RCC 7860 (cell line): ENCODE measurements at places on chromosomes 1 and 21.

DNA sequence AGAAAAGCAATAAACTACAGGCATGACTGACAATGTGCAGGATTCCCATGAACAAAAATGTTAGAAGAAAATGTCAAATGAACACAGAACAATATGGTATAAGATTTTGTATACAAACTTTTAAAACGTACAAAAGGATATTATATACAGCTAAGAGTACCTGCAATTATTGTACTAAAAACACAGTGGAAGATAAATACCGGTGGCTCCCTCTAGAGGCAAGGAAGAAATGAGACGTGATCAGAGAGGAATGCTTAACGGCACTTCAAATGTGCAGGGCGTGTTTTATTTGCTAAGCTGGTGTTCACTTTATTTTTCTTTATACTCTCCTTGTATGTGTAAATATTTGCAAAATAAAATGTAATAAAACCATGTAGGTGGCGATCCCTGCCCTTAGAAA lies 191.8 kb upstream of the SAMSN1 start:
- DNase-seq, result peak; percentile 26

- peak; percentile 57 for DNase-seq
These were observed 10.5 kb downstream of the SLC2A1 start for GRCh38 chr1:42947965-42948732.

DNA sequence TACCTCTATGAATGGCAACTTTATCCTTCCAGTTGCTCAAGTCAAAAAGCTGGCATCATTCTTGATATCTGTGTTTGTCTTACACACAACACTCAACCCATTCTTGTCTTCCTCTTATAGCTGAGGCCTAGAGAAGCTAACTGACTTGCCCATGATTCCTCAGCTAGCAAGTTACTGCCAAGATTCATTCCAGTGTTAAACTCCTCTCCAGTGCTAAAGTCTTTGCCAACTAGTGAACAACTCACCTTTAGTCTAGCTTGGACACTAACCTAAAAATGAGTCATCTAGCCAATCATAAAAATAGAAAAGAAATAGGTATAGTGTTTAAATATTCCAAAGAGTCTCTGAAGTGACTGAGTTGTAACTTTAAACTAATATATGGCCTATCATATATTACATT lies 45.6 kb upstream of the RGS2 start:
- DNase-seq, result no peak

GRCh38 chr1:47424336-47424982 lies 8.4 kb downstream of the FOXE3 start:
- DNase-seq, result peak; percentile 27

DNA sequence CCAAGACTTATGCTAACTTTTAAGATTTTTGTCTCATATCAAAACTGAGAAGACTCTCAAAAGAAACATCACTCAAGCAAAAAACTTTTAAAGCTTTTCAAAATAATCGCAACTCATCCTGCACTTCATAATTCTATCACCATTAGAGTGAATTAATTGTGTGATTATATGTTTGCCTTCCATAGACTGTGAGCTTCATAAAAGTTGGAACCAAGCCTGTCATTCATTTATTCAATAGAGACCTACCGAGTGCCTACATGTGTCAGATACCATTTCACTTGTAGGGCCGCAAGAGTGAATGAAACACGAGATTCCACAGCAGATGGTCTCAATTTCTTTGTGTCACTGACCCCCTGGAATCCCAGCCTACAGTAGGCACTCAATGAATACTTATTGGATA lies 106.4 kb downstream of the RHOU start:
- no peak for DNase-seq

GRCh38 chr1:163866564-163866963 lies 544.8 kb downstream of the NUF2 start:
- no peak for DNase-seq

DNA sequence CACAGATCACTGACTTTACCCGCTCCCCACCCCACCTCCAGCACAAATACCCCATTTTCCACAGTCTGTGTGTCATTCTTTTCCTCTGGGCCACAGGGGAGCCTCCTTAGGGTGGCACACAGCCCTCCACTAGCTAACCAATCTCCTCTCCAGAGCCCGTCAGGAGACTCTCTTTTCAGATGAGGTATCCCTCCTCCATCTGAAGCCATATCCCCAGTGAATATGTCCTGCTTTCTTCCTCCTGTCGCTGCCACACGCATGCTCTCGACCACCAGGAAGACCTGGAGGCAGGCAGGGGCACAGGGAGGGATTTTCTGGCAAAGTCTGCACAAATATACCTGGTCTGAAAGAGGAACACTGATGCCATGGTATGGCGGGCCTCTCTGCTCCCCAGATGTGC lies 635 bp downstream of the ZNF648 start:
- no peak for DNase-seq

- peak; percentile 100 for DNase-seq
These were observed 203.0 kb downstream of the TOMM20 start for GRCh38 chr1:234925440-234926263.

GRCh38 chr1:44501047-44501890 lies 96.2 kb downstream of the RNF220 start:
- no peak for DNase-seq

- DNase-seq, result no peak
These were observed 29.3 kb downstream of the KRTAP10-1 start for GRCh38 chr21:44510508-44511218.

DNA sequence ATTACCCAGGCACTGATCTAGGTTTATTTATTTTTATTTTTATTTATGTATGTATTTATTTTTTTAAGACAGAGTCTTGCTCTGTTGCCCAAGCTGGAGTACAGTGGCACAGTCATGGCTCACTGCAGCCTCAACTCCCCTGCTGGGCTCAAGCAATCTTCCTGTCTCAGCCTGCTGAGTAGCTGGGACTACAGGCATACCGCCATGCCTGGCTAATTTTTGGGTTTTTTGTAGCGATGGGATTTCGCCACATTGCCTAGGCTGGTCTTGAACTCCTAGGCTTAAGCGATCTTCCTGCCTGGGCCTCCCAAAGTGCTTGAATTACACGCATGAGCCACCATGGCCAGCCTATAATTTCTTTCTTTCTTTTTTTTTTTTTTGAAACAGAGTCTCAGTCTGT lies 9.4 kb downstream of the PHACTR4 start:
- peak; percentile 28 for DNase-seq

- no peak for DNase-seq
These were observed 24.1 kb upstream of the PLA2G4A start for GRCh38 chr1:186804679-186805078.

GRCh38 chr1:86640161-86640670 lies 64.2 kb upstream of the SH3GLB1 start:
- DNase-seq, result no peak

- DNase-seq, result no peak
These were observed 22.7 kb downstream of the SPOCD1 start for GRCh38 chr1:31793086-31793485.

GRCh38 chr1:222129041-222129440 lies 387.2 kb upstream of the DUSP10 start:
- no peak for DNase-seq

DNA sequence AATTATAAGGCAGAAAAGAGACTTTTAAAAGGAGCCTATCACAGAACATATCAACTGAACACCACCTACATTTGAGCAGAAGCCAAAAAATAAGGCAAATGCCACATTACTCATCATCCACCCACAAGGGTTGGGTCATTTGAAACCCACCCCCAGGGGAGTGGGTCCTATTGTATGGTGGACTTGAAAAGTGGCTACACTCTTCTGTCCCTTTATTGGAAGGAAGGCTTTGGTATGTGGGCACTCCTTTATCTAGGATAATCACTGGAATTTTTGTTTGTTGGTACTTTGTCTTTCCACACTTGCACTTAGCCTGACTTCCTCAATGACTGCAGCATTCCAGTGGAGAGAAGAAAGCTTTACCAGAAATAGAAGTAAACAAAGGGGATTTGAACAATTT lies 157.2 kb upstream of the COL11A1 start:
- DNase-seq, result no peak

- no peak for DNase-seq
These were observed 37.5 kb downstream of the IGSF21 start for GRCh38 chr1:18144916-18145647.

DNA sequence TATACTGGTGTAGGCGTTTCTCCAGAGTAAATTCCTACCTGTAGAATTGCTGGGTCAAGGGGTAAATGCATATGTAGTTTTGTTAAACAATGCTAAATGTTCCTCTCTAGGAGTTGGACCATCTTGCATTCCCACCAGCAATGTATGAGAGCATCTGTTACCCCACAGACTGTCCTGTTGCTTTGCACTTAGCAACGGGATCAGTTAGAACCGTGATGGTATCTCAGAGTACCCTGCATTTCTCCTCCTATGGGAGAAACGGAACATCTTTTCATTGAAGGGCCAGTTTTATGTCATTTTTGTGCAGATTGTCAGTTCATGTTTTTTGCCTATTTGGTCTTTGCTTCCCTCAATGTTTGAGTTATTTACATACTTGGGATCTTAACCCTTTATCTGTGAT lies 18.0 kb upstream of the RIPPLY3 start:
- no peak for DNase-seq

GRCh38 chr1:96525657-96526557 lies 195.7 kb upstream of the PTBP2 start:
- DNase-seq, result no peak

DNA sequence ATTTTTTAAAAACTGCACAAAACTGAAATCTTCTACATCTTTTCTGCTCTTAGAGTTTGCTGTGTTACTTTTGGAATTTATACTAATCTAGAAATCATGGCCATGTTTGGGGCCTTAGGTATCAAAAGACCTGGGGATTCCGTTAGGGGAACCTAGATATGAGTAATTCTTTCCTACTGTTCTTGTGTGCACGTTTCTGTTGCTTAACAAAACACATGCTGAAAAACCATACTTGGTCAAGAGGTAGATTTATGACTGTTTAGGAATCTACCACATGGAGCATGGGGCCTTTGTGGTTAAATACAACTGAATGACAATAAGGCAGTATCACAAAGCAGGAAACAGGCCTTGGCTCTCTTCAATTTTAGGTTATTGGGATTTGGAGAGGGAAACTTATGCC lies 291.9 kb upstream of the USP25 start:
- peak; percentile 38 for DNase-seq

DNA sequence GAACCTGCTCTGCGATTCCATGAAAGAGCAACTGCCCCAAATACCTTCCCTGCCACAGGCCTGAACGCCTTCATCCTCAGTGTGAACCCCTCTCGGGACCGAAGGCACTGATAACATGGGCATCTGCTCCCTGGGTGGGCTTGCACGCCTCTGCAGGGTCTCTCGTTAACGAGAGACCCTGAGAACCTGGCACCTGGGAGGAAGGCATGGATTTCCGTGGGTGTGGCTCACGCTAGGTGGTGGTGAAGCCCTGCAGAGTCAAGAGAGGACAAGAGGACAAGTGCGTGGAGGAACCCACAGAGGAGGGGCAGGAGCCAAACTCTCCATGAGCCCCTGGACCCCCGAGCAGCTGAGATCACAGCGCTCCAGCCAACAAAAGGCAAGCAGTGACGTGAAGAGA lies 26.8 kb upstream of the COL6A2 start:
- DNase-seq, result no peak

- DNase-seq, result no peak
These were observed 14.4 kb downstream of the PLOD1 start for GRCh38 chr1:11948822-11949458.

DNA sequence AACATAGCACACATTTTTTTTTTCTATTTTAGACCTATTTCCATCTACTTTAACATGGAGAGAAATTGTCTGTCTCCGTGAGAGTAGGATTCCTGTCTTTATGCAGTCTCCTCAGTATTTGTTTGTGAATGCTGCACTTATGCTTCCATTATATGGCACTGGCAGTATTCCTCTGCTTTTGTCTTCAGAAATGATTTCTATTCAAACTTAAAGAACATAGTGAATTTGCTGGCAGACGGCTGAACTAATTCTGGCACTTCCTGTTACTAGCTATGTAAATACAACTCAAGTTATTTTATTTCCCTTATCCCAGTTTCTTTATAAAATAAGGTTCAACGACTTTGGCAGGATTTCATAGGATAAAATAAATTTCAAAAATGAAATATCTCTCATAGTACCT lies 45.3 kb downstream of the KCTD3 start:
- no peak for DNase-seq

DNA sequence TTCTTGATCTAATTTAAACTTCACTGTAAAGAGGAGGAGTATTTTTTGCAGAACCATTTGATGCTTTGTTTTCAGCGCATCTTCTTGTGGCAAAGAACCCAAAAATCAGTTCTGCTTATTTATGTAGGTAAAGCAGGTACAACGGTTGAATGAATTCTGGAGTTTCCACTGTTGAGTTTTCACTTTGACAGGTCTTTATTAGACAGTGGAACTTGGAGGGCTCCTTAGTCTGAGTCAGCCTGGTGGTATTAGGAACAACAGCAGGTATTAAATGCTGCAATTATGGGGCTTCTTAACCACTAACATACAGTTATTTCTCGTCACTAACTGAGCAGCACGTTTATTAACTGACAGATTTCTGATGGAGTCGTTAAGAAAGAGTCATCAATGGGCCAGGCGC lies 1.2 kb downstream of the LRIG2 start:
- DNase-seq, result no peak

GRCh38 chr1:148385371-148386030 lies 97.6 kb downstream of the PPIAL4G start:
- no peak for DNase-seq

DNA sequence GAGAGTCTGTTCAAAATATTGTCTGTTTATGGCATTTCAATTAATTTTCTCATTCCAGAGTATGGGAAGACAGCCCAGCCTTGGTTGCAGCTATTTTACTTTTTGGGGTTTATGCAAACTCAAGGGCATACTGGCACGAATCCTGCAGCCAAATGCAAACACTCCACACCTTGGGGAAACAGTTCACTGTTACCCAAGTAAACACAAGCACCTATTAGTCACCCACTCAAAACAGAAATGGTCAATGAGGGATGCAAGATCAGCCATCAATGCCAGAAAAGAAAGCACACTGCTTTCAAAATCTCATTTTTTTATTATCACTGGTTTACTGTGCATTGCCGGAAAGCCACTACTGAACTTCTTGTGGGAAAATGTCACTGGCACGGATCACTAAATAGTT lies 170.6 kb downstream of the RUNX1 start:
- no peak for DNase-seq

- no peak for DNase-seq
These were observed 67.6 kb upstream of the C8B start for GRCh38 chr1:57033222-57034001.

DNA sequence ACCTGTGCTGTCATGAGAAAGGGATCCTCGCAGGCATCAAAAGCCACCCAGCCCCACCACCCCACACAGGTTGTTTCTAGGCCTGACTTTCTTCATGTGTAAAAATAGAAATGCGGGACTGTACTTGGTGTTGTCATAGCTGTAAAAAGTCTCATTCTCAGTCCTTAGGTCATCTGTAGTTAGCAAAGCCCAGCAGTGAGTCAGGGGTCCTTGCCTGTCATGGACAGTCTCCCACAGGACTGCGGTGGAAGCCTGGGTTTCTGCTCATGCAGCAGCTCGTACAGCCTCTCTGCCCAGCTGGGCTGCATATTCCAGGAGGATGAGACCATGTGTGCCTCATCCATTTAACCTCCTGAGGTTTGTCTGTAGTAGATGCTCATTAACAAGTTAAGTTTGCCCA lies 58.2 kb downstream of the MRPS6 start:
- DNase-seq, result no peak

DNA sequence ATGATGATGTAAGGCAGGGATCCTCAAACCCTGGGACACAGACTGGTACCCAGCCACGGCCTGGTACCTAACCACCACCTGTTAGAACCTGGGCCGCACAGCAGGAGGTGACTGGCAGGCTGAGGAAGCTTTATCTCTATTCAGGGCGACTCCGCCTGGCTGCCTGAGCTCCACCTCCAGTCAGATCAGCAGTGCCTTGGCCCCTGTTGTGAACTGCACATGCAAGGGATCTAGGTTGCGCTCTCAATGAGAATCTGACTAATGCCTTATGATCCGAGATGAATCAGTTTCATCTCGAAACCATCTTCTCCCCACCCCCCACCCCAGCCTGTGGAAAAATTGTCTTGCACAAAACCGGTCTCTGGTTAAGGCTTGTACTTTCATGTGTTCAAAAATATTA lies 4.2 kb downstream of the RNPC3 start:
- DNase-seq, result no peak
